Suppressor macrophage (primary cell): ENCODE measurements at places on chromosomes 2 and 18.
A peak's percentile ranks its signal among the peaks of the same experiment; 100 is the strongest.

DNA sequence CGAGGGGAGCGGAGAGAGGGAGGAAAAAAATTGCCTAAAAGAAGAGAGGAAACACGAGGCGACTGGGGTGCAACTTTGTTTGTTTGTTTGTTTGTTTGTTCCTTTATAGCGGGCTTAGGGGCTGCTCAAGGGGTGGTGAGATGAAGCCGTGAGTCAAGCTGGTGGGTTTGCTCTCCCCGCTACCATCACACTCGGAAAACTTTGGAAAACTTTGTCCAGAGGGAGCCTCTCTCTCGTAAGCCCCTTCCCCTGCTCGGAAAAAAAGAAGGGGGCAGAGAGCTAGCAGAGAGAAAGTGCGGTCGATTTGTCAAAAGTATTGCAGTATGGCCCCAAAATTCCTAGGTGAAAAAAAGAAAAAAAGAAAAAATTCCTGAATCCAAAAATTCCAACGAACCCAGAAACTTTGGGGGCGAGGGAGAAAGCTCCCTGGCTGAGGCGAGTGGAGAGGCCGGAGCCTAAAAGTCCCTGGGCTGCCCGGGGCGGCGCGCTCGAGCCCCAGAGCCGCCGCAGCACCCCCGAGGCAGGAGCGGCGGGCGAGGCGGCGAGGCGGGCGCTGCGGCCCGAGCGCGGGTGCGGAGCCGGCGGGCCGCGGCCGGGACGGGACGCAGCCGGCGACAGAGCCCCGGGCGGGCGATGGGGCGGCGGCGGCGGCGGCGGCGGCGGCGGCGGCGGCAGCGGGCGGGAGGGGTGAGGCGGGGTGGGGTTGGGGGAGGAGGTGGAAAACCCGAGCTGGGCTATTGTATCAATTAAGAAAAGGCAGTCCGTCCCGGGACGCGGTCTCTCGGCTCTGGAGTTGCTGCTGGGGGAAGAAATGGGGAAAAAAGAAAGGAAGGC, 558 bp upstream of the CYP26B1 start:
- DNase-seq = no peak

GRCh38 chr2:23574919-23575654, 190.1 kb downstream of the KLHL29 start:
- no peak for DNase-seq

DNA sequence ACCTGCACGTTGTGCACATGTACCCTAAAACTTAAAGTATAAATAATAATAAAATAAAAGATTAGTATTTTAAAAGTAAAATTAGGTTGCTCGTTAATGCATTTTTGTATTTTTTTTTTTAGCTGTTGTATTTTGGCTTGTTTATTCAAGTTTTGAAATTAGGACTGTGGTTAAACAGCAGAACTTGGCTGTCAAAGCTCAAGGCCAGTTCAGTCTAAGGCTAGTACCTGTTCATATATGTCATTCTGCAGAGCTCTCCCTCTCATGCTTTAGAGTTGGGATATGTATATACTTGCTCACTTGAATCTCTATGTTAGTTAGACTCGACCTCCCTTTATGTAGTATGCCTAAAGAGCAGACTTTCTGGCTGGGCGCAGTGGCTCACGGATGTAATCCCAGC, 32.7 kb downstream of the MOB4 start:
- no peak for DNase-seq

- no peak for DNase-seq
Observed at GRCh38 chr2:69645921-69646320, 2.4 kb upstream of the AAK1 start.

DNA sequence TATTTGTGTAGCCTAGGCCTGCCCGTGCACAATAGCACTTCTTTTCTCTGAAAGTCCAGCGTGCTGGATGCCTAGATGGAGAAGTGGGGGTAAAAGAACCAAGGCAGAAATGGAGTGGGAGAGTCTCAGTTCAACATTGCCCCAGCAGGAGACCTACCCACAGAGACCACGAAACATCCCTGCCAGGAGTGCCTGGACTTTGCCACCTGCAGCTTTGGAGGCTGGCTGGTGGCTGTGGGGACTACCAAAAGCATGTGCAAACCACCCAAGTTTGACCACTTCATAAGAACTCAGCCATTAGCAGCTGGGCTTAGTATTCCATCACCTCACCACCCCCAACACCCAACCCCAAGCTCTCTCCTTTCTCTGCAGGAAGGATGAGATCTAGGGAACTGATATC, 416.9 kb upstream of the ID2 start:
- DNase-seq = no peak

DNA sequence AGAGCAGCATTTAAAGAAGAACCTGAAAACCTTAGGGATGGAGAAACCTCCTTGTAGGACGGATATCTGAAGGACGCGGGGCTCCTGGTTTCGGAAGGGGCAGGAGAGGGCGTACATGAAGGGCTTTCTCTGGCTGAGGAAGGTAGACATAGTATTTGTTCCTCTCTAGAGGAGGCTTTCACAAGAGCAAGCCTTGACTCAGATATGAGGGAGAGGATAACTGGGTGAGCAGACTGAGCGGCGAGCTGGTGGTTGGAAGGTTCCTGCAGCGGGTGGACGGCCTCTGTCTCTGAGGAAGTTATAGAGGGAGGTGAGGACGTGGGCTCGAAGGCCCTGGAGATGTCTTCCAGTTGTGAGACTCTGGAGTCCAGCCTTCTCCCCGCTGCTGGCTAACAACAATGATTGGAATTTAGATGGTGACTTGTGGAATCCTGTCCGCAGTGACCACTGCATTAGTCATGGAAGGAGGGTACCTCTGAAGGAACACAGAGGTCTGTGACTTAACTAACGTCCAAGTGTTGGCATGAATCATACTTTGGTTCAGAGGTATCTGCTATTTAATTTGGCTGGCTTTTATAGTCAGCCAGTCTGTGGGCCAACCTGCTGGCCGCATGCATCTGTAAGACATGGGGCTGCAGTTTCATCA, 80.9 kb downstream of the ASAP2 start:
- DNase-seq = peak; percentile 67

DNA sequence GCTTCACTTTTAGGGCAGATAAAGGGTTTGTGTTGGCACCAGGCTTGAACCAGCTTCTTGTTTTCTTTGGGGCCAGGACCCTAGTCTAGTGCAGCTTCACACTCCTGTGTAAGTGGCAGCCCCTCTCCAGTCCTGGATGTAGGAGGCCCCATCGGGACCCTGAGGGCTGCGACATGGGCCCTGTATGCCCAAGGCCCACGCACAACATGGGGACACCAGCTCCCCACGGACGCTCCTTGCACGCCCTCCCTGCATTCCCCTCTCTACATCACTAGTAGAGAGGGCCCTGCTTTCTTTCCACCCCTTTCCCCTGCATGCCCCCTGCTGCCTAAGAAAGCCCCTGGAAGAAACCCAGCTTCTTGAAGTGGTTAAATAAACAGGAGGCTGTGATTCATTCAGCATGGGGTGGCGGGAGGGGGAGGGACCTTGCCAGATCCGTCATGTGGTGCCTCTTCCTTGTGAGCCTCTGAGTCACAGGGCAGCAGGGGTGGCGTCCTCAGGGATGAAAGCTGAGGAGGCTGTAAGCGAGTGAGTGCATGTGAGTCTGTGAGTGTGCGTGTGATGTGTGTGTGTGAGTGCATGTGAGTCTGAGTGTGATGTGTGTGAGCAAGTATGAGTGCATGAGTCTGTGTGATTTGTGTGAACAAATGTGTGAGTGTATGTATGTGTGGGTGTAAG, 42.5 kb downstream of the COPS8 start:
- peak; percentile 88 for DNase-seq

DNA sequence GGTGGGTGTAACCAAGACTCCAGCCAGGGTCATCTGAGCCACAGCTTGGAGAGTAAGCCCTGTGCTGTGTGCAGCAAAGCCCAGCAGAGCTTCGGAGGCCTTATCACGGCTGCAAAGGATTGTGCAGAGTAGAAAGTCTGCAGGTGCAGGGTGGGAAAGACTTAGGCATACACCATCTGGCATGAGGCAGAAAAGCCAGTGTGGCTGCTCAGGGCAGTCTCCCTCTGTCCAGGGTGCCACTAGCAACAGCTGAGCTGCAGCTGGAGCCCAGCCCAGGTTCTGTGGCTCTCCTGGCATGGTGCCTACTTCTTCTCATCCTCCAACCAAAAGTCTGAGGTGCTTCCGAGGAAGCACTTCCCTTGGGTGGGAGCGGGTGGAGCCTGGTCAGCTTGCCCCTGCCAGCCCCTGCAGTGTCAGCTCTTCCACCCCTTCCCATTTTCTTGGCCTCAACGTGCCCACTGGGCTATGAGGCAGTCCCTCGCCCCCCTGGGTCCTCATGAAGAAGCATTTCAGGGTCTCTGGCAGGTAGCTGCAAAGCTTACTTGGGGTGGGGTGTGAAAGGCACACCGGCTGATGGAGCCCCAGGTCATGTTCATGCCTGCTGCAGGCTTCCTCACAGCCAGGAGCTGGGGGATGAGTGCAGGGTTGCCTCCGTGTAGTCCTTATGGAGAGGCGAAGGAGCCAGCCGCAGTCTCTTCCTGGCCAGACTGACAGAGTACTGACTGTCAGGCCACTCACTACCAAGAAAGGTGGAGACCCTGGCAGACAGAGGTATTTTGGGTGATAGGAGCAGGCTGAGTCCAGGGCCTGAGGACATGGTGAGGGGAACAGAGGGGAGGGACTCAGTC, 4.8 kb downstream of the AMER3 start:
- no peak for DNase-seq

GRCh38 chr2:169165791-169166190, 96.4 kb downstream of the DHRS9 start:
- no peak for DNase-seq

- no peak for DNase-seq
Observed at GRCh38 chr18:26074246-26074645, 16.2 kb downstream of the SS18 start.

GRCh38 chr18:72555968-72556367, 11.8 kb upstream of the CBLN2 start:
- no peak for DNase-seq

GRCh38 chr18:78974115-78974761, 5.4 kb upstream of the SALL3 start:
- DNase-seq = no peak

DNA sequence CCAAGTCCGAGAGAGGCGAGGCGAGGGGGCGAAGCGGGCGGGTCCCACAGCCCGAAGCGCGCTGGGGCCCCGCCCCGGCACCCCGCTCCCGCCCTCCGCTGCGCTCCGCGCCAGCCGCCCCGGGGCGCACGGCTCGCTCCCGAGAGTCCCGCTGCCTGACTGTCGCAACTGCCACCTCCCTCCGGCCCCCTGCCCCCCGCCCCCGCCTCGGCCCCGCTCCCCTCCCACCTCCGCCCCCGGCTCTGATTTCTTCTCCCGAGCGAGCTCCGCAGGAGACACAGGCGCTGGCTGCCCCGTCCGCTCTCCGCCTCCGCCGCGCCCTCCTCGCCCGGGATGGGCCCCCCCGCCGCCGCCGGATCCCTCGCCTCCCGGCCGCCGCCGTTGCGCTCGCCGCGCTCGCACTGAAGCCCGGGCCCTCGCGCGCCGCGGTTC, at the start of gene WNT6:
WNT6 (plus strand) TSS at position 250 of the 432 bp plus-strand sequence. CDS start 233 bp downstream, outside the sequence.
- DNase-seq = no peak

DNA sequence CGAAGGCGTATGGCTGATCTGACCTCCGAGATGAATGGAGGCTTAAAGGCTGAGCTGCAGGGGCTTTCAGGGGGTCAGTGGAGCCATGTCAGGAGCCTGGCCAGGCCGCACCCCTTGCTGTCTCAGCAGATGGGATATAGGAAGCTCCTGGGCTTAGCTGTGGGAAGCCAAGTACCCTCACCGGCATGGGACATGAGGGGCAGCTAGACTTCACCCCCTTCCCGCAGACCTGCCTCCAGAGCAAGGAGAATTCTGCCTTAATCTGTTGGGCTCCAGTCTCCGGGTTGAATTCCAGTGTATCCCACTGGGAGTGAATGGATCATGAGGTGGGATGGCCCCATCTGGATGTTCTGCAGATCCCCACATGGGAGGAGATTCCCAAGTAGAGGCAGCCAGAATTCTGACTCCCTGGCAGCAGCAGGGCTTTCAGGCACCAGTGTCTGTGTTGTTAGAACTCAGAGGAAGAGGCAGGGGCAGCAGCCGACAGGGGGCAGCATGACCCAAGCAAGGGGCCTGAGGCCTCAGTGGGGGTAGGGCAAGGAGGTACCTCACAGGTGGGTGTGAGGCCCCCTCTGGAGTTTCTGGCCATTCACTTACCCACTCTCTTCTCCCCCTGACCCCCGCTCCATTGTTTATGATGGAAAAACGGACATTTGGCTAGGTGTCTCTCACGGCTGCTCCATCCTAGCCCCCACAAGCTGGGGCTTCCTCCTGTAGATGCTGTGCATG, 19.1 kb downstream of the CAPG start:
- peak; percentile 80 for DNase-seq

DNA sequence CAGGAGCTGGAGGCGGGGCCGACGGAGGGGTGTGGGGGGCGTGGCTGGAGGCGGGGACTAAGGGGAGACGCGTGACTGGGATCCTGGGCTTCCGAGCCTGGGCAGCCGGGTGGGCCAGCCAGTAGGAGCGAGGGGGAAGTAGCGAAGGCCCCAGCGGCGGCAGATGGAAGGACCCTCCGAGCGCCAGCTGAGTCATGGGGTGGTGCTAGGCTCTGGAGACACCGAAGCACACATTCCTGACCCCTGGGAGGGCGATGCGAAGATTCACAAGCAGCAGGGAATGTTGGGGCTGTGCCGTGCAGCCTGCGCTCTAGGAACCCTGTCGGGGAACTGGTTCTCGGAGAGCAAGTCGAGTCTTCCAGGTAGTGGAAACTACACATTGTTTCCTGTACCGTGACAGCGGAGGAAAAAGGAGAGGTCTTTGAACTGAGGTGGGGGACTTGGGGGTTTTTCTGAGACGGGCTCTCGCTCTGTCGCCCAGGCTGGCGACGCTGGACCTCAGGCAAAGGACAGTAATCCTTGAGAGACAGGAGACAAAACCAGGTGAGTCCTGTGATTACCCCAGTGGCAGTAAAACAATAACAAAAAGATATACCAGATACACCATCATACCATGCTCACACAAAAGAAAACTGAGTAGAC, 650 bp upstream of the AFG3L2 start:
- no peak for DNase-seq

DNA sequence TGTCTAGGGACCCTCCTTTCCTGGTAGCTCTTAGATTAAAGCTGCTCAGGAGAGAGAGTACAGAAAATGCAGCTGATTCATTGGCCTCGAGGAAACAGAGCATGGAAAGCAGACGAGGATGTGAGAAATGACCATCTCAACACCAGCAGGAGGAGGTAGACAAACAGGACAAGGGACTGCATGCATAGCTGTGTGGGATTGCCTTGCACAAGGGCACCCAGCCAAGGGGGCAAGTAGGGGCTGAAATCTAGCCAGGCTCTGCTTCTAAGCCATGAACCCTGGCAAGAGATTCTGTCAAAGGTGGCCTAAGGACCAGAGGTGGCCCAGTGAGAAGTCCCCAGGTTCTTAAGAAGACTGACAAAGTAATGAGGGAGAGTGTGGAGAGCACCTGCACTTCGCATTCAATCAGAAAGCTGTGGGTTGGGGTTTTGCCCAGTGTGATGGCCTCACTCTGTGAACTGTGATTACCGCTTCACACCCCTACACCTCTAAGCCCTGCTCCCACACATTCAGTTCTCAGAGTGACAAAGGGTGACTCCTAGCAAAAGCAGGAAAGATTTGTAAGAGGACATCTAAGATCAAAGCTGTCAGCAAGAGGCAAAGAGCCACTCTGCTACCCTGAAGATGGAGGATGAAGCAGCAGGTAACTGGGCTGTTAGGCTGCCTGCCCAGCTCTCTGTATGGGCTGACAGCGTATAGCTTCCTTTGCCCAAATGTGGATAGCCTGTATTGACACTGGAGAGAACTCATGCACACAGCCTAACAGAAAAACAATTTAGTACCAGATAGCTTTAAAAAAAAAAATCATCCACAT, 151.3 kb upstream of the PELI1 start:
- DNase-seq = peak; percentile 10

- no peak for DNase-seq
Observed at GRCh38 chr2:134778372-134778771, 59.6 kb upstream of the TMEM163 start.

- no peak for DNase-seq
Observed at GRCh38 chr2:95329401-95329800, 32.3 kb downstream of the KCNIP3 start.

- no peak for DNase-seq
Observed at GRCh38 chr18:26930630-26931029, 65.1 kb upstream of the AQP4 start.
